Activated naive CD8-positive, alpha-beta T cell treated with anti-CD3 and anti-CD28 coated beads for 36 hours (primary cell): ENCODE measurements at places on chromosomes 2 and 18. TPM values are rescaled to one million over a fixed set of nuclear protein-coding genes. Genes with fewer than 3 reads are reported as not detected.

The FOXD4L1 gene
- 0.18 TPM for total RNA-seq

GRCh38 chr18:25830787-25831186 is 259.6 kb downstream of the SS18 start:
- H3K4me3 ChIP-seq, result no peak overlapping the region
- DNase-seq, result no peak
- no peaks in the 10 kb centered on the region for H3K36me3 ChIP-seq
- H3K27ac ChIP-seq, result no peak overlapping the region
- H3K4me1 ChIP-seq, result no peaks in the 10 kb centered on the region

The GEN1 gene
- total RNA-seq, result 26.7 TPM

The DCC gene
- total RNA-seq, result not detected

The PROC gene
- total RNA-seq, result not detected

The VWA3B gene
- not detected for total RNA-seq

- DNase-seq, result no peak
- no peak overlapping the region for H3K4me3 ChIP-seq
- peaks cover 17% of the 10 kb centered on the region for H3K4me1 ChIP-seq
- H3K36me3 ChIP-seq, result peaks cover 2% of the 10 kb centered on the region
- H3K27me3 ChIP-seq, result peaks cover 21% of the 10 kb centered on the region
Measured at GRCh38 chr2:224405412-224405811, 3.5 kb upstream of the FAM124B start.

DNA sequence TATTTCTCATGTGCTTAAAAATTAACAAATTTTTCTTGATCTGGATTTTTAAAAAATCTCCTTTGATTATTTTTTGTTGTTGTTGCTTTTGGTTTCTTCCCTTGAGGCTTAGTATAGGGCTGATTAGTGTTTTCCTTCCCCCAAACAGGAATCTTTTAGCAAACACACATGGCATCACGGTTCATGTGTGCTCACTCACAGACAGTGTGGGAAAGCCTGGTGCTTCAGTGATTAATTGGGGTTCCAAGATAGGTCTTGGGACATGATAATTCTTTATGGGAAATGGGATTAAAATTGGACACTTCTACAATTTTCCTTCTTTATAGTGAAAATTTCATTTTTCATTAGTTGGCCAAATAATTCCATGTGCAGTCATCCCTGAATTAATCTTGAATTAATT is 153.9 kb upstream of the SOX11 start:
- H3K27me3 ChIP-seq, result no peaks in the 10 kb centered on the region
- no peak overlapping the region for H3K4me3 ChIP-seq
- no peaks in the 10 kb centered on the region for H3K4me1 ChIP-seq
- no peaks in the 10 kb centered on the region for H3K36me3 ChIP-seq
- no peak overlapping the region for H3K27ac ChIP-seq
- DNase-seq, result no peak

GRCh38 chr2:12244070-12244469 is 472.7 kb upstream of the TRIB2 start:
- no peak overlapping the region for H3K27ac ChIP-seq
- H3K4me1 ChIP-seq, result no peaks in the 10 kb centered on the region
- no peaks in the 10 kb centered on the region for H3K36me3 ChIP-seq
- H3K27me3 ChIP-seq, result no peaks in the 10 kb centered on the region
- no peak overlapping the region for H3K4me3 ChIP-seq

GRCh38 chr2:67883316-67884087 is 179.3 kb downstream of the C1D start:
- no peak overlapping the region for H3K4me3 ChIP-seq
- H3K27me3 ChIP-seq, result no peaks in the 10 kb centered on the region
- no peaks in the 10 kb centered on the region for H3K4me1 ChIP-seq
- no peaks in the 10 kb centered on the region for H3K36me3 ChIP-seq
